ENCODE measurements at places on chromosomes 12 and 14.

GRCh38 chr14:70084226-70084625 is 104.5 kb downstream of the SLC8A3 start:
- no peak for DNase-seq

GRCh38 chr14:99724939-99725773 is 41.1 kb downstream of the CYP46A1 start:
- no peak for DNase-seq

DNA sequence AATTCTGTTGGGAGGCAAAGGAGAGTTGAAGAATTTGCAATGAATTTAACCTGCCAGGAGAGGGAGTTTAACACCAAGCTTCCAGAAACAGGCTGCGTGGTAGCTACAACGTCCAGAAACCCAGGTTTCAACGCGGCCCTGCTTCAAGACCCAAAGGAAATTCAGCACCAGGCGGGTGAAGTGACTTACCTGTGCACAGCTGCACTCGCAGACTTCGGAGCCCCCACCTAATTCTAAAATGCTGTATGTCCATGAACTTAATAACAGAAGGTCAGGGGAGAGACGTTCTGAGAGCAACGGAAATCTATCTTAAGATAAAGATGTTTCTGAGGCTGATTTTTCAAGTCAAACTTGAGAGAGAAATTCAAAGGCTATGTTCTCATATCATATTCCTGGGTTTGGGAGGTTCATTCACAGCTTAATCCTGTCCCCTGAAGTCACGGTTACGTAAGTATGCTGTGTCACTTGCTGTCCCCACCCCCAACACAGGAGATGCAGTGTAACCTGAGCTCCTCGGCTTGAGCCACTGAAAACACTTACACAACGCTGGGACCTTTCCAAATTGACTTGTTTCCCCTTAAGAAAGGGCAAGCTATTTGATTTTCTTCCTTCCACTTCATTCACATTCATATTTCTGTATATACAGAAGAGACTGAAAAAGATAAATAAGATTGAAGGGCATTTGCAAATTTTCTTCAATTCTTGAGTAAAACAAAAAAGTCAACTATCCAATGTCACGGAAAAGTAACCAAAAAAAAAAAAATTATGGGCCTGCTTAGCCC is 22.7 kb downstream of the CLIP1 start:
- peak; percentile 61 for DNase-seq

- DNase-seq, result no peak
Observed at GRCh38 chr12:105100998-105101397, 6.5 kb upstream of the WASHC4 start.

GRCh38 chr14:71166180-71166837 is 259.1 kb downstream of the PCNX1 start:
- DNase-seq, result peak; percentile 49

GRCh38 chr14:56664811-56665421 is 85.3 kb downstream of the TMEM260 start:
- no peak for DNase-seq

DNA sequence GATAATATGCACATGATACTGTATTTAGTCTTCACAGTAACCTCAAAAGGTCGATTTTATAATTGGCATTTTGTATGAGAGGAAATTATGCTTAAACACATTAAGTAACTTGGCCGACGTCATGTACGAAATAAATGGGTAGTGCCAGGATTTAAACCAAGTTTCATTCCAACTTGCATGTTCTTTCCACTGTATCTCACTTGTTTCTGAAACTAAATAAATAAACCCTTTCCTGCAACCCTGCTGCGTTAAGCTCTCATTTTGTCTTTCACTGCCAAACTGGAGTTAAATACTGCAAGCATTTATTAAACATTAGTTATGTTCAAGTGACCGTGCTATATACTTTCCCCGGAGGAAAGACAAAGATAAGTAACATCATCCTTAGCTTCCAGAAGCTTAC is 293.9 kb upstream of the PRKD1 start:
- no peak for DNase-seq

DNA sequence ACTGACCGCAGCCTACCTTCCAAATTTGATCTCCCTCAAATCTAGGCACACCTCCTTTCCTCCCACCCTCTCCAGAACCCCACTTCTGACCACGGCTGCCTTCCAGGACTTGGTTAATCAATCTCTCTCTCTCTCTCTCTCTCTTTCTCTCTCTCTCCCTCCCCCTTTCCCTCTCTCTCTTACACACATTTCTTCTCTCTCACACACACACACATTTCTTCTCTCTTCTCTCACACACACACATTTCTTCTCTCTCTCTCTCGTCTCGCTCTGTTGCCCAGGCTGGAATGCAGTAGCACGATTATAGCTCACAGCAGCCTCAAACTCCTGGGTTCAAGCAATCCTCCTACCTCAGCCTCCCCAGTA is 521 bp upstream of the GMFB start:
- DNase-seq, result no peak

DNA sequence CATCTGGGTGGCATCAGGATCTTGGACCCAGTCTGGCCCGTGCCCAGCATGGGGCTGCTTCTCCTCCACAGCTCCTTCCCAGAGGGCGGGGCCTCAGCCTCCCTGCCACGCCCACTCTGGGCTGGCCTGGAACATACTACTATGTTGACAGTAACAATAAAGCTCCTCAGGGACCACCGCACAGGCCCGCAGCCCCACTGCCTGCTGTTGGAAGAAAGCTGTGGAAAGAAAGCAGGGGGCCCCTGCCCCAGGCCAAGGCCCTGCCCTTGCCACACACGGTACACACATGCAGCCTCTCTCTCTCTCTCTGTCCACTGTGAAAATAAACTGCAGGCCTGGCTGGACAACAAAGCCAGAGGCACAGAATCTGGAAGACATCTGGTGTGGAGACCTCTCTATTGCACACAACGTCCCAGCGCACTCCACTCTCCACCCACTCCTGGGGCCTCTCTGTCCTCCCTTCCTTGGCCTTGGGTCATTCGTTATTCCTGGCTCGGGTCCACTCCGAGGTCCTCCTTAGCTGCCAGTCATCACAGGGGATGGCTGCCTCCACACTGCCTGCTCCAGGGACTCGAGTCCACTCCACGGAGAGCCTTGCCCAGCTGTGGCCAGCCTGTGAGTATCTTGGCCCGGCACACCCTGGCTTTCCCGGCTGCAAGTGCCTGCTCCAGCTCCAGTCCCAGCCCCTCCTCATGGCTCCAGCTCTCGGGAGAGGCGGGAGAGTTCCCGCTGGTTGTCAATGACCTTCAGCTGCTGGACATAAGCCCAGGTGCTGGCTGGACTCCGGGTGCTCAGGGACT is 11.8 kb upstream of the ENDOU start:
- no peak for DNase-seq

DNA sequence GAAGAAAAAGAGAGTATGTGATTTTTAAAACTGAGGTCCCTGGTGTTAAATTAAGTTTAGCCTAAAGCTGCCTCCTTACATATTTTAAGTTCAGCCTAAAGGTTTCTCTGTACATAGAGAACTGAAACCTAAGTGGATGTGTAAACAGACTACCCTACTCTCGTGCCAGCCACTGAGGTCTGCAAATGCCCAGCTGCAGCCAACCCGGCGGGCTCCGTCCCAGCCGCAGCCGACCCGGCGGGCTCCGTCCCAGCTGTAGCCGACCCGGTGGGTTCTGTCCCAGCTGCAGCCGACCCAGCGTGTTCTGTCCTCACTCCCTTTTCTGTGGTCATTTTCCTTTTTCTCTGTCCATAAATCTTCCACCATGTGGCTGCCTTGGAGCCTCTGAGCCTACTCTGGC is 97.2 kb upstream of the SFSWAP start:
- no peak for DNase-seq

- no peak for DNase-seq
Observed at GRCh38 chr12:108254517-108255251, 84.4 kb downstream of the CMKLR1 start.

- no peak for DNase-seq
Observed at GRCh38 chr12:130423136-130423535, 85.4 kb downstream of the PIWIL1 start.

DNA sequence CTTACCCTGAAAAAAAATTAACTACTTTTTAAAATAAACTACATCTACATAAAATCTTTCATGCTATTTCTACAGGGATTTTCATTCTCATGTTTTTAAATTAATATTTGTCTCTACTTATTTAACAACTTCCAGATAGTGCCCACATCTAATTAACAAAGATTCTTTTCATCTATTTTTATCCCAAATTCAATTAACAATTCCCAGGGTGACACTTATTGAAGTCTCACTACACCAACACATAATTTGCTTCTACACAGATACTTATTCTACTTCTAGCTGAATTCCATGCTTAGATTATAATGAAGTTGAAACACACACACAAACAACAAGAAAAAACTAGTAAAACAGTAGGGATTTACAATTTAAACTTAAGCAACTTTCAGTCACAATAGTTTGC is 336.6 kb downstream of the ACSS3 start:
- no peak for DNase-seq

DNA sequence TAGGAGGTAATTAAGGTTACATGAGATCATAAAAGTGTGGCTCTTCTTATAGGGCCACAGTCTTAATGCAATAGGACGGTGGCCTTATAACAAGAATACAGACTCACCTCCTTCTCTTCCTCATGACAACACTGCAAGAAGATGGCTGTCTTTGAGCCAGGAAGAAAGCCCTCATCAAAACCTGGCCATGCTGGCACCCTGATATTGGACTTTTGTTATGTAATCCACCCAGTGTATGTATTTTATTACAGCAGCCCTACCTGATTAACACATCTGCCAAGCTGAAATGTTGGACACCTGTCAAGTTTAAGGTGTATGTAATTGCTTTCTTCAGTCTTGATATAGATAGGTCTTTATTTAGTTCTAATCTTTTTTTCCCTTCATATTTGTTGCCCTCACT is 217.0 kb downstream of the GPHN start:
- no peak for DNase-seq

DNA sequence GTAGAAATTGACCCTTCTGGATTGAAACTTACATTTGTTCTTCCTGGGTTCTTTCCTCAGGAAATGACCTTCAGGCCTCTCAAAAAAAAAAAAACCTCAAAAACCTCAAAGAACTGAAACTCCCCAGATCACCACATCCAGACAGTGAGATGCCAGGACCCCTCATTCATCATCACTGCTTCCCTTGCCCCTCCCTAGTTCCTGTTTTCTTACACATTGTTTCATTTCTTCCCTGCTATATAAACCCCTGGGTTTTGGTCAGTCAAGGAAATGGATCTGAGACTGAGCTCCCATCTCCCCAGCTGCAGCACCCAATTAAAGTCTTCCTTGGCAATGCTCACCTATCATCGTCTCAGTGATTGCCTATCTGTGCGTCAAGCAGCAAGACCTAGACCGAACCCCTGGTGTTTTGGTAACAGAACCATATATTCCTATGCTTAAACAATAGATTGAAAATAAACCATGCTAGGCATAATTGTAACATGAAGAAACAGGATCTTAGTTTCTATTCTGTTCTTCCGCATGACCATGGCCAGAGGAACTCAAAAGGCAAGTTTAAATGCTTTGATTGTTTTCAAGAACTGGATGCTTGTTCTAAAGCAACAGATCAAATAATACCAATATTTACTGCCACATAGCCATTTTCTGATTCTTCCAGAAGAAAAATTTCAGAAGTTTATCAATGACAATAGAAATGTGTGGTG is 108.0 kb upstream of the MAX start:
- DNase-seq, result no peak

- DNase-seq, result no peak
Observed at GRCh38 chr12:2198005-2198501, 145.3 kb downstream of the CACNA1C start.

DNA sequence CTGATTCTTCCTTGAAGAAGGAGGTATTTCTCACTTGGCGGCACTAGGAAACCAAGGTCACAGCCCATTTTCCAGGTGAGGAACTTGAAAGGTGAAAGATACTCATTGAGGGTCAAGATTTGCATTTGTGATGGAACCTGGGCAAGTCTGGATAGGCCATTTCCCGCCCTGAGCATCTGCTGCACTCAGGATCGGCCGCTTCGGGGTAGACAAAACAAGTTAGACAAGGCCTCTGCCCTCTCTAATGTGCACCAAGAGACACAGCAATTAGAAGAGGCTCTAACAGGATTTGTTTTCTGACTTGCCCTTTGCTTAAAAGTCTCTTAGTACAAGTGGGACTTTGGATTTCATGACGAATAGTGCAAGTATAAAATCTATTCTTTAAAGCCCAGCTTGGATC is 167.2 kb downstream of the KTN1 start:
- no peak for DNase-seq

GRCh38 chr12:117486840-117487659 is 125.6 kb upstream of the NOS1 start:
- DNase-seq, result no peak

GRCh38 chr12:130672089-130672820 is 43.8 kb downstream of the RIMBP2 start:
- no peak for DNase-seq

DNA sequence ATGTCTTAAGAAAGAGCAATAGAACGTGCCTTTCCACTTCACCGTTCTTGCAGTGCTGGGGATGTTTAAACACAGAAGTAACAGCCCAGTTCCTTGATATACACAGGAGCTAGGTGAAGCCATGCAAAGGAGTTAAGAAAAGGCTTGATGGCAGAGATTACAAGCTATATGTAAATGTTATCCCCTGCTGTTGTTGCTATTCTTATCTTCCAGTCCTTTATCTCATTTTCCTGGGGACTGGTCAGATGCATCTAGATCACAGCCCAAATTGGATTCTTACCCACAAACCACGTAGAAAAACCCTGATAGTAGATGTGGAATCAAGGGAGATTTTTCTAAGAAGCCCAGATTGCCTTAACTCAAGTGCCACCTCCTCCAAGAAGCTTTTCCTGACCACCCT is 5.5 kb downstream of the ASCL1 start:
- DNase-seq, result no peak

DNA sequence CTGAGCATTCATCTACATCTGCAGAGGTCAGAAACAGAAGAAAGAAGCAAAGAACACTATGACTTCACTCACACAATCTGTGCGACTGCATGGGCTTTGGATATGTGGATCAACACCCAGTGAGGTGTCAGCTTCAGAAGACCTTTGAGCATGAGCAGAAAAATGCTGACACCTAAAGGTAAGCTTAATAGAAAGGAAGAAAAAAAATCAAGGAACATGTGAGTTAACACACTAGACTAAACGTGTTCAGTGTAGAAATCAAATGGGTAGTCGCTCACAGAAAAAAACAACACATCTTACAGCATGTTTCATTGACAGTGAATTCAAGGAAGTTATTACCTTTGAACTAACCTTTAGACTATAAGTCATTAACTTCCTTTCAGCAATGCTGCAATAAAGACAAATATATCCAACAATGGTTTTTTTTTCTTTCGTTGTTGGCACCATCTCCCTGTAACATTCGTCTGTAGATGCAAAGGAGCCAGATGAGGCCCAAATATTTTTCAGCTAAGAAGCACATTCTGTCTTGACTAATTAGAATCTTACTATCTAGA is 30.9 kb downstream of the RTRAF start:
- no peak for DNase-seq

DNA sequence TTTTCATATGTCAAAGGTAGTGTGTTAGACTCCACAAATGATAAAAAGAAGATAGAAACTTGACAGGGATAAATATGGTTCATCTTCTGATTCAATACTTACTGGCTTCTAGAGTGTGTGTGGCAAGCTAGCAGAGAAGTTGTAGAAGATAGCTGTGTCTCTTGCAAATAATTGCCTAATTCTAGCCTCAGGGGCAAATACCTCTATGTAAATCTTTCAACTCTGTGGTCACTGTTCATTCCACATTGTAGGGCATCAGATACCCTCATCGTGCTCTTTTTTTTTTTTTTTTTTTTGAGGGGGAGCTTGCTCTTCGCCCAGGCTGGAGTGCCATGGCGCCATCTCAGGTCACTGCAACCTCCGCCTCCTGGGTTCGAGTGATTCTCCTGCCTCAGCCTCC is 1.7 kb downstream of the OLR1 start:
- no peak for DNase-seq
